EH (cell line): ENCODE measurements at places on chromosomes 3 and 15.
A peak's percentile ranks its signal among the peaks of the same experiment; 100 is the strongest.

- DNase-seq, result no peak
Observed at GRCh38 chr15:35673093-35673684, 127.2 kb upstream of the DPH6 start.

GRCh38 chr3:29332195-29332637, 51.3 kb downstream of the RBMS3 start:
- DNase-seq, result peak; percentile 34

DNA sequence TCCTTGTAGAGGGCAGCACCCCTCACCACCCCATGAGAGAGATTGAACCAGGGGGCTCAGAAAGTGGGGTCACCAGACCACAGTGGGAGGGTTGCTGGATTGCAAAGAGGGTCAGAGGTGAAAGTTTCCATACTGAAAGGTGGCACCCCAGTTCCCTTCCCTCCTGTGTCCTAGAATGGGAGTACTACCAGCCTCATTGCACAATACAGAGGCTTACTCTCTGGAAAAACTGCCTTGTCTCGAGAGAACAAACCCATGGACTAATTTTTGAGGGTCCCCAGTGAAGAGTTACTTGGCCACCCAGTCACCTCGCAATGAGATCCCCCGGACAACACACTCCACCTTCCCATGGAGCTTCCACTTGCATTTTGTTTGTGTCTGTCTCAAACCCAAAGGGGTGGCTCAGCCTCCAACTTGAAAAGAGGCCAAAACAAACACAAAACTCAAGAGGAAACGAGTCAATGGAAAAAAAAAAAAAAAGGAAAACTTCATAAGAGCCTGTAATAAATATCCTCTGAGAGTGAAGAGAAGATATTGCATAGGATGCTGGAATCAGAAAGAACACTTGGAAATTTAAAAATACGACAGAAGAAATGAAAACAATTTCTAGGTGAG, 18.6 kb downstream of the MESP2 start:
- peak; percentile 77 for DNase-seq

- DNase-seq, result no peak
Observed at GRCh38 chr15:20280933-20281463, 260.6 kb downstream of the GOLGA6L6 start.

DNA sequence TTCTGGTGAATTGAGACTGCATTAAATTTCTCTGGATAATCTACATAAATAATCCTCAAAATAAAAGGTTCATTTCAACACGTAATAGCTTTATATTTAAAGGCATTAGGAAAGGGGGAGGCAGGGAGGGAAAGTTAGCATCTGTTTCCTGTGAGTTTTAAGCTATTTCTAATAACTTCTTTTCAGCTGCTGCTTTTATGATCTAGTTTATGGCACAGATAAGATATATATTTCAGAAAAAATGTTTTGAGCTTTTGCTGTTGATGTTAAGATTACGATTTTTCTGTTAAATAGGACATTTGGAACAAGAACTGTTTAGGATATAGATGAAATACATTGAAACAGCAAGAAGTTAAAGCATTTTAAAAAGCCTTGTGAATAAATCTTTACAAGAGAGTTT, 30.0 kb downstream of the UBE2E1 start:
- no peak for DNase-seq

DNA sequence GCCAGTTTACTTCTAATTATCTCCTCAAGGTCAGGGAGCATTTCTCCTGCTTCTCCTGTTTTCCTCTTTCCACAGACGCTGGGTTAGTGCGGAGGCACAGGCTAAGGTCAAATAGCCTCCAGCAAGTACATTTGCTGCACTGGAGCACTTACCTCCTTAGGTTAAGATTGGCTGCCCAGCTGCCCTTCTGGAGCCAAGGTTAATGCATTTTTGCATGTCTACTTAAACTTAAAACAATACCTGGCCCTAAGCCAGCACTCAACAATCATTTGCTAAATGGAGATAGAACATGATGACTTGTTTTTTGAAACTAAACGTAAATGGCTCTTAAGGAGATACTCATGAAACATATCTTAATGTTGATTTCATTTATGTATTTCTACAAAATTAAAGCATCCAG, 83.5 kb downstream of the SSR3 start:
- no peak for DNase-seq

DNA sequence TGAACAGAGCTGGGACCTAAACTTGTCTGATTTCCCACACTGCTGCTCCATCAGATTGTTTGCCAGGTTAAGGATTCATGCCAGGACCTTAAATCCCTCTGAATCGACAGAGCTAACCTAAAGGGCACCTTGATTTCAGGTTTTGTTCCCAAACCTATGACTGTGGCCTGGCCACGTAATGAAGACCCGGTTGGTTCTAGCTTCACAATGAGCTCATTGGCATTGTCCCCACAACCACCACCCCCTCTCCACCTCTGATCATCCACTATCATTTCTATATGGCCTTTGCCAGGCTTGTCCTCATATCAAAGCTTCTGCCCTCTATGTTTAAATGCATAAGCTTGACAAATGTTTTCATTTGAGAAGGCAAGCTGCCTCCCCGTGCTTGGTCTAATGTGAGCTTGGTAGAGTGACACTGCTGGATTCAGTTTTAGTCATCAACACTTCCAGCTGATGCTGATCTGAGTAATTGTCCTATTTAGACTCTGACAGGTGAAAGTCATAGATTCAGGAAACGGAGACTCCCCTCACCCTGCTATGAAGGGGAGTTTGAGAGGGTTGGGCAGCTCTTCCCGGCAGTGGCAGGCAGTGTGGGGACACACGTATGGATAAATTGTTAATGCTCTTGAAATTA, 407.1 kb upstream of the CFAP20DC start:
- DNase-seq, result no peak

DNA sequence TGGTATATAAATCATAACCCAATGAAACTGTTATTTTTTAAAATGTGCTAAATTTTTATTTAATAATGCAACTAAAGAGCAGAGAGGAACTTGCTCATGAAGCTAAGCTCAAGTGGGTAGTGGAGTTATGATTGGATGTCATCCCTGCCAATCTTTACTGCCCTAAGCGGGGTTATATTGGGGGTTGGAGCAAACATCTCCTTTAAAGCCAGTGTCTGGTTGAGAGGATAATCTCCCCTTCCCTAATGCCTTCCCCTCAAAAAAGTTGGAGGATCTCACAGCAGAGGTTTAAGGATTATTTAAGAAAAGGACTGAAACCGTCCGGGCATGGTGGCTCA, 32.1 kb upstream of the CLASP2 start:
- no peak for DNase-seq

GRCh38 chr15:65829130-65829764, 37.2 kb upstream of the DENND4A start:
- peak; percentile 11 for DNase-seq

- DNase-seq, result no peak
Observed at GRCh38 chr3:60153221-60153999, 1097.8 kb downstream of the FHIT start.

DNA sequence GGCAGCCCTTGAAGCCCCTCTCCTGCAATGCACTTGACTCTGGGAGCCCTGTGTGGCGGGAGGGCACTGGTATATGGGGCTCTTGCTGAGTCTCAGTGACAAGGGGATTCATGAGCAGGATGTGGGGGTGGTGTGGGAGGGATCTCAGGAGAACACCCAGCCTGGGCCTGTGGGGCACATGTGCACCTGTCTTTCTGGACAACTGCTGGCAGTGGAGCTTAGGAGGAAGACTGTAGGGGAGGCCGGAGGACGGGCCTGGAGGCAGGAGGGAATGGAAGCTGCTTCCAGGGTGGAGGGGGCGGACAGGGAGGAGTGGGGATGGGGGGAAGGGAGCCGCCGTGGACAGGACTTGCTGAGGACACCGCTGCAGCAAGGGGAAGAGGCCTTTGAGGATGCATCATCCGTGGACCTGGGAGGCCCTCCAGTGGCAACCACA, 10.8 kb upstream of the SNRPA1 start:
- no peak for DNase-seq

DNA sequence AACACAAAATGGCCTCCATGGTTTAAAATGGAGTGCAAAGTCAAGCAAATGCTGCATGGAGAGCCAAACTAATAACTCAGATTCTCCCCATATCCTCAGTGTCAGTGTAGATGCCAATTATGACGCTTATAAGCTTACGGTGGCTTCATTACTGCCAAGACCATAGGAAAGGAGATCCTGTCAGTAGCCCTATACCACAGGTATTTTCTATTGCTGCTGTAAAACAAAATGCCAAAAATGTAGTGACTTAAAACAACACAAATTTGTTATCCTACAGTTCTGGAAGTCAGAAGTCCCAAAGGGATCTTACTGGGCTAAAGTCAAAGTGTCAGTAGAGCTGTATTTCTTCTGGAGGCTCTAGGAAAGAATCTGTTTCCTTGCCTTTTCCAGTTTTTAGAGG, 149.8 kb upstream of the GBE1 start:
- DNase-seq, result no peak

- peak; percentile 81 for DNase-seq
Observed at GRCh38 chr3:53114011-53114400, 16.2 kb downstream of the RFT1 start.

- no peak for DNase-seq
Observed at GRCh38 chr3:191727338-191727737, 266.4 kb downstream of the PYDC2 start.

GRCh38 chr3:50515565-50516439, 12.4 kb upstream of the CACNA2D2 start:
- peak; percentile 15 for DNase-seq

- no peak for DNase-seq
Observed at GRCh38 chr3:115380883-115381572, 233.9 kb upstream of the ZBTB20 start.

- DNase-seq, result peak; percentile 58
Observed at GRCh38 chr15:77107531-77108355, 36.8 kb upstream of the TSPAN3 start.

DNA sequence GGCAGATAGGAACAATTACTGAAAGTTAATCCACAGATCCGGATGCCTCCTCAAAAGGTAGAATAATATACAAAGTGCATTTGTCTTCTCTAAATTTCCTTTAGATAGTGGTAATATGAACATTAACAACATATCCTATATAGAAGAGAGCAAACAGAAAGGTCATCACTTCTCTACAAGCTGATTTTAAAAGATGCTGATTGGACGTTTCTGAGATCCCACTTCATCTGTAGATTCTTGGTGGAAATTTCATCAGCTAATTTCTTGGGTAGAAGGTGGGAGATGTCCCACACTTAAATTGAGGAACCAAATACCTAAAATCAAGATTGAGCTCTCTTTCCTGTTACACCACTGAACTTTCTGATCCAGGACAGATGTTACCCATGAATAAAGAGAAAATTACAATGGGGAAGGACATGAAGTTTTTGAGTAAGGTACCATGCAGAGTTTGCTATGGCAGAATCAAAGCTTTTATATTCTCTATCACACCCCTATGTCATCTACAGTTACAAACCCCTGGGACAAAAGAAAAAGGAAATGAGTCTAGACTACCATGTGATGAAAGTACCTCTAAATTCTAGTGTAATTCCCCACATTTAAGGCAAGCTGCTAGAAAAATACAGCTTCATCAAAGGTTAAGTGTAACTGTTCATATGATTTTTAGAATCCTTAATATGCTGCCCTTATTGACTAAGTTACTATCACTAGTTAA, 189.2 kb upstream of the SETMAR start:
- no peak for DNase-seq

GRCh38 chr15:28003302-28004037, 95.6 kb downstream of the OCA2 start:
- no peak for DNase-seq

- DNase-seq, result no peak
Observed at GRCh38 chr3:59189526-59189925, 139.7 kb upstream of the CFAP20DC start.

DNA sequence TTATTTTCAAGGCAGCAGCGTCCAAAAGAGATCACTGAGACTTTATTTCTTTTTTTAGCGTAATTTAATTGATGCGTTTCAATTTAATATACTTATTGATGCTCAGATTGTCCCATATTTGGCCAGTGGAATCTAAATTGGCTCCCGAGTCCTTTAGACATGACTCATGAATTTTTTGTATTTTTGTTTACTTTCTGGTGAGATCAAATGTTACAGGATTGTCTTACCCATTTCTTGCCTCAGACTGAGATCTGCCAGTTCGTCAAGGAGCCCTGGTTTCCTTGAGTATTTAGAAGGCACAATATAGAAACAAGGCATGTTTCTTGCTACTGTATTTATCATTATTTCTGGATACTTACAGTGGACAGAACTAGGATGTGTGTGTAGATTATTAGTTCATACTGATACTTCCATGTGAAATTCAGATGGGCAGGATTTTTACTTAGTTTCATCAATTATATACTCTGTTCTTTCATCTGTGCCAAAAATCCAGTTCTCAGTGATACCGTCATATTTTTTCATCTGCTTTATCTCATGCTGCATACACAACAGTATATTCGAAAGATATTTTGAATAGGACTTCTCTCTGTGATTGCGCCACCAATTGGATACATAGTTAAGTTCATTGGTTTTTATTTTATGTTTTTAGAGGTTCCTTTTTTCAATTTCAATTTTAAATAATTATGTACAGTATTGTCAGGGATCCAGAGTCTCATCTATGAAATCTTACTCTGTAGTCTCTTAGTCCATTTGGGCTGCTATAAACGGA, 436.9 kb upstream of the C2CD4B start:
- DNase-seq, result peak; percentile 44

DNA sequence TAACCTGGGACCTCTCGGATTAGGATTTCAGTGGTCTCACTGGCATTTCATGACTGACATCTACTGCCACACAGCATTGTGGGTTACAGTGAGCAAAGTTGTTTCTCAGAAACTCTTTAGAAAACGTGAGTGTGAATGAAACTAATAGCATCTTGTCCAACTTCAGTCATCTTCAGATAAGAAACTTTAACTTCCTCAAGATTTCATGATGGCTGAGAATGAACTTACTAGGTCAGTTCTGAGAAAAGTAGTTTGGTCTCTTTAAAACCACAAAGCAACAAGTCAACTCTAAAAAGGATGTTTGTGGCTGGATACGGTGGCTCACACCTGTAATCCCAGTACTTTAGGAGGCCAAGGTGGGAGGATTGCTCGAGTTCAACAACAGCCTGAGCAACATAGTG, 14.2 kb upstream of the HOMER2 start:
- DNase-seq, result no peak

DNA sequence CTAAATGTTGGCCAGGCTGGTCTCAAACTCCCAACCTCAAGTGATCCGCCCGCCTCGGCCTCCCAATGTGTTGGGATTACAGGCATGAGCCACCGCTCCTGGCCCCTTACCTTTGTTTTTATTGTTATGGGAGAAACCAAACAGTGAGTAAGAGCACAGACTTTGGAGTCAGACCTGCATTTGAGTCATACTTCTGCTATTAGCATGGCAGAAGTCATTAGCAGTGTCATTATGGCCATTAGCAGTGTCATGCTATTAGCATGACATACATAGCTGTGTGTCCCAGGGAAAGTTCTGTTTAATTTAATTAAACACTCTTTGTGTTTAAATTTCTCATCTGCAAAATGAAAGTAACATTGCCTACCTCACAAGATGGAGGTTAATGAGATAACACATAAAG, 54.8 kb downstream of the SQOR start:
- DNase-seq, result no peak
